ENCODE measurements at places on chromosomes 2 and 18.

DNA sequence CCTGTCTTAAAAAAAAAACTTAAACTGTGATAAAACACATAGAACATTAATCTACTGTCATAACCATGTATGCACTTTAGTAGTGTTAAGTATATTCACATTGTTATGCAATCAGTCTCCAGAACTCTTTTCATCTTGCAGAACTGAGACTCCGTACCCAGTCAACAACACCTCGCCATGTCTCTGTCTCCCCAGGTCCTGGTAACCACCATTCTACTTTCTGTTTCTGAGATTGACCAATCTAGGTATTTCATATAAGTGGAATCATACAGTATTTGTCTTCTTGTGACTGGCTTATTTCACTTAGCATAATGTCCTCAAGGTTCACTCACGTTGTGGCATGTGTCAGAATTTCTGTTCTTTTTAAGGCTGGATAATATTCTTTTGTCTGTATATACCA lies 290.8 kb upstream of the CXCR4 start:
- H3K27ac ChIP-seq: no peak overlapping the region
- peaks cover 22% of the 10 kb centered on the region for H3K27me3 ChIP-seq
- no peaks in the 10 kb centered on the region for H3K36me3 ChIP-seq
- no peak for DNase-seq

DNA sequence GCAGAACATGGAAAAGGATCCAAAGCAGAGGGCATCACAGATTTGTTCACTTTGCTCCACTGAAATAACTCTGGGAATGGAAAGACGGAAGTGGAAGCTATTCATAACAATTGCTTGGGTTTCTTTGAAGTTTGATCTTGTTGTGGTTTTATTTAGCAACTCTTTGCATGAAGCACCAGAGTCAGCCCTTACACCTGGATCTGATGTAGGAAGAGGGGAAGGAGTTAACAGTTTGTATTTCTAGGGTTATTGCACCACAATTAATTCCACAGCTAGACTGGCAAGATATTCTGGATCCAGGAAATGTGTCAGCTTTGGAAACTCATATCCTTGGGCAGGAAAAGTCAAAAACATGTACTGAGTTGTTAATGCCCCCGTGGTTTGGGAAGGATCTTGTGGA lies 1143.4 kb downstream of the CNTNAP5 start:
- H3K27ac ChIP-seq: no peak overlapping the region
- no peaks in the 10 kb centered on the region for H3K36me3 ChIP-seq
- H3K4me1 ChIP-seq: no peaks in the 10 kb centered on the region

DNA sequence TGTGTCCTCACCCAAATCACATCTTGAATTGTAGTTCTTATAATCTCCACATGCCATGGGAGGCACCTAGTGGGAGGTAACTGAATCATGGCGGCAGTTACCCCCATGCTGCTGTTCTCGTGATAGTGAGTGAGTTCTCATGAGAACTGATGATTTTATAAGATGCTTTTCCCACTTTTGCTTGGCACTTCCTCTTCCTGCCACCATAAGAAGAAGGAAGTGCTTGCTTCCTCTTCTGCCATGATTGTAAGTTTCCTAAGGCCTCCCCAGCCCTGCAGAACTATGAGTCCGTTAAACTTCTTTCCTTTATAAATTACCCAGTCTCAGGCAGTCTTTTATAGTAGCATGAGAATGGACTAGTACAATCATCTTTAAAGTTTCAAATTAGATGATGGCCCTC lies 902.4 kb upstream of the PIK3C3 start:
- no peak overlapping the region for H3K27ac ChIP-seq
- no peaks in the 10 kb centered on the region for H3K4me1 ChIP-seq
- no peak for DNase-seq
- no peaks in the 10 kb centered on the region for H3K36me3 ChIP-seq

DNA sequence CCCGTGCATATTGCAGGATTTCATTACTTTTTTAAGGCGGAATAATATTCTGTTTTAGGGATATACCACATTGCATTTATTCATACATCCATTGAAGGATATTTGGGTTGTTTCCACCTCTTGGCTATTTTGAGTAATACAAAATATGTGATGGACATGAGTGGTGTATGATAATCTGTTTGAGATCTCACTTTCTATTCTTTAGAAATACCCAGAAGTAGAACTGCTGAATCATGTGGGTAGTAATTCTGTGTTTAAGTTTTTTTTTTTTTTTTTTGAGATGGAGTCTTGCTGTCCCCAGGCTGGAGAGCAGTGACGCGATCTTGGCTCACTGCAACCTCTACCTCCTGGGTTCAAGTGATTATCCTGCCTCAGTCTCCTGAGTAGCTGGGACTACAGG lies 201.4 kb downstream of the NYAP2 start:
- no peaks in the 10 kb centered on the region for H3K4me1 ChIP-seq
- DNase-seq: no peak
- no peak overlapping the region for H3K4me3 ChIP-seq
- H3K27me3 ChIP-seq: no peaks in the 10 kb centered on the region
- H3K27ac ChIP-seq: no peak overlapping the region
- peaks cover 2% of the 10 kb centered on the region for H3K36me3 ChIP-seq

GRCh38 chr2:96305091-96305978 lies at the start of gene SNRNP200:
TSS of gene SNRNP200 (minus strand) at chr2:96305546. CDS start at chr2:96305437, 109 bp downstream.
- peak within 1 kb of the TSS; percentile 99 for H3K4me3 ChIP-seq
- H3K4me1 ChIP-seq: peaks cover 62% of the 10 kb centered on the region
- H3K27me3 ChIP-seq: no peaks in the 10 kb centered on the region
- H3K36me3 ChIP-seq: peaks cover 49% of the 10 kb centered on the region
